Effector memory CD4-positive, alpha-beta T cell (primary cell): ENCODE measurements at places on chromosomes 5 and 9.

DNA sequence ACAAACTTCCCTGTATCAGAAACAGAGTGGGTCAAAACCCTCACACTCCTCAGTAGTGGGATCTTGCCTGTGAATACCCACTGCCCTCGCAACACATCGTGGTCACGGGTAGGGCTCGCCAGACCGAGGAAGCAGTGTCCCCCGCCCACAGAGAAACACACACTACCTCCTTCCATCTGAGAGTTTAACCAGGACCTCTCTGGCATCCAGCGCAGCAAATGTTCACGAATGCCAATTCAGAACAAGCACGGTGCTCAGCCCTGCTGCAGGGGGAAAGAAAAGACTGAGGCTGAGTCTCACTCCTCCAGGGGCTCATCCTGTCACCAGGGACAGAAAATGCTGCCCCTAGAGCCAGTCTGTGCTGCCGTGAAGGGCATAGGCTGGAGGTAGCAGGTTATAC is 42.5 kb upstream of the SYNPO start:
- DNase-seq: no peak

DNA sequence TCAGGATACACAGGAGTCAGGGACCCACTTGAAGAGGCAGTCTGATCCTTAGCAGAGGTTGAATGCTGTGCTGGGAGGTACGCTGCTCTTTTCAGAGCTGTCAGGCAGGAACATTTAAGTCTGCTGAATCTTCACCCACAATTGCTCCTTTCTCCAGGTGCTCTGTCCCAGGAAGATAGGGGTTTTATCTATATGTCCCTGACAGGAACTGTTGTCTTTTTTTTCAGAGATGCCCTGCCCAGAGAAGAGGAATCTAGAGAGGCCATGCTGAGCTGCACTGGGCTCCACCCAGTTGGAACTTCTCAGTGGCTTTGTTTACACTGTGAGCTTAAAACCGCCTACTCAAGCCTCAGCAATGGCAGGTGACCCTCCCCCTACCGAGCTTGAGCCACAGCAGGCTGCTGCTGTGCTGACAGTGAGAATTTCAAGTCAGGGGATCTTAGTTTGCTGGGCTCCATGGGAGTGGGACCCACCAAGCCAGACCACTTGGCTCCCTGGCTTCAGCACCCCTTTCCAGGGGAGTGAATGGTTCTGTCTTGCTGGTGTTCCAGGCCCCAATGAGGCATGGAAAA is 169.0 kb downstream of the FBXL17 start:
- no peak for DNase-seq

DNA sequence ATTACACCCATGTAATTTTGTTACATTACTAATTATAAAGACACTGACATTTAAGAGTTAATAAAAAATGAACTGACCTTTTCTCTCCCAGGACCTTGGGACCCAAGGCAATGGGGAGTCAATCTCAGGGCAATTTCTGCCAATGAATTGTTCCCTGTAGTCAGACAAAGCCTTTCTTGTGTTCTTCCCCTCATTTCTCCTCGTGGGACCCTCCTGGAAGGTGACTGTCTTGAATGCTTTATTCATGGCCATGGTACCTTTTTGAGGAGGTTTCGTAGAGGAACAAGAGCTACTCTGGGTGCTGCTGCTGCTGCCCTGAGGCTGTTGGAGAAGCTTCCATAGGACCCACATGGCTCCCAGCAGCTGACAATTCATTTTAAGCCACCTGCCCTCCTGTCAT is 190.3 kb downstream of the SNX18 start:
- DNase-seq: no peak

GRCh38 chr5:27158775-27159174 is 120.4 kb upstream of the CDH9 start:
- DNase-seq: no peak

DNA sequence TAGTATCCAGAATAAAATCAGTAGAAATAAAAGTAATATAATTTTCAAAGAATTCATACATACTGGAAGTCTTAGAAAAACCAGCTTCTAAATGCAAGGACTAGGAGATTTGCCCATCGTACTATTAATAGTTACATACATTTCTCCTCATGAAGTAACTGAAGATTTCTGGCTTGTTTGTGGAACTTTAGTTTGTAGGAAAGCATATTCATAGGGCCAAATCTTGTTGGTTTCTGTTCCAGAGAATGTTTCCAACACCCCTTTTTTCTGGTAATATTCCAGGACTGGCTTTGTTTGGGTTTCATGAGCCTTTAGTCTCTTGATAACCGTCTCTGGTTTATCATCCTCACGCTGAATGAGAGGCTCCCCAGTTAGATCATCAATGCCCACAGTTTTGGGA is 66.3 kb upstream of the TJP2 start:
- DNase-seq: no peak

GRCh38 chr5:24225051-24225450 is 419.7 kb downstream of the CDH10 start:
- DNase-seq: no peak

DNA sequence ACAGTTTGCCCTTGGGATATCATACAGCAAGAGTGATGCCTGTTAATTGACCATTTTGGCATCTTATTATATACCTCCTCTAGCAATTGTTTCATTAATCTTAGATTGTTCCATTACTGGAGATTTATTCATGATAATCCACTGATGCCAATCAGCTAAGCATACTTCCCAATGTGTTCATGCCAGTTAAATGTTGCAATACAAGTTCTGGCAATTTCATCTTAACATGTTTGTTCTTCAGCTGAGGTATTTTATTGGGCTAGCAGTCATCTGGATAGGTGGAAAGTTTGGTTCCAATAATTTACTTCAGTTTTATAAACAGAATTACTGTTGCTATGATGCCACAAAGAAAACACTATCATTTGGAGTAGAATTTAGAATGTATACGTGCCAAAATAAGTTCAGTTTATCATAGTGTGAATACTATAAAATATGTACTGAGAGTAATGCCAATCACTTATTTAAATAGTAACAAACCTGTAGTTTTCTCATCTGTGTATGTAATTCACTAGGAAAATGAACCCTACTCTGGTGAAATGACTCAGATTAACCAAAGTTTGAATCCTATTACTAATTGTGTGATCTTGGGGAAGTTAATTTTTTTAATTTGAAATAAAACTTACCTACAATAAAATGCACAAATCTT is 27.9 kb upstream of the IL31RA start:
- no peak for DNase-seq

- no peak for DNase-seq
These were observed 4.8 kb downstream of the GLIPR2 start for GRCh38 chr9:36141288-36141687.

DNA sequence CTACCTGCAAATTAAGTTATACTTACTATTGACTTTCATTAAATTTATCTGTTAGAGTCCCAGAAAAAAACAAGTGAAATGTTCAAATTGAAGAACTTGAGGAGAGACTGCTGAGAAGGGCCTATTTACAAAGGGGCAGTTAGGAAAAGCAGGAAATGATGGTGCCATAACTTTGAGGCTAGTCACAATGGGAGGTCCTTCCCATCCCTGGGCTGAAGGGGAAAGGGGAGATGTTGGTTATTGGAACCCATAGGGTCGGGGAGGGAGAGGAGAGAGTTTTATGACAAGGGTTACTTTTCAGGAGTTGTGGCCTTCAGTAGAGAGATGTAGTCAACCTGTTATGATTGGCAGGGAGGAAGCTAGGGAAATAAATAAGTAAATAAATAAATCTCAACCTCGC is 169.1 kb downstream of the DMRT2 start:
- DNase-seq: no peak

GRCh38 chr5:149792540-149793255 is 62.6 kb downstream of the PPARGC1B start:
- no peak for DNase-seq

- no peak for DNase-seq
These were observed 149.4 kb upstream of the TBCA start for GRCh38 chr5:77925503-77925902.

- DNase-seq: peak; percentile 4
These were observed 27.8 kb downstream of the TNFSF15 start for GRCh38 chr9:114777821-114778609.

GRCh38 chr9:4689021-4689420 is 9.7 kb downstream of the CDC37L1 start:
- DNase-seq: no peak

- no peak for DNase-seq
These were observed 261.5 kb downstream of the NSG2 start for GRCh38 chr5:174307031-174307408.

DNA sequence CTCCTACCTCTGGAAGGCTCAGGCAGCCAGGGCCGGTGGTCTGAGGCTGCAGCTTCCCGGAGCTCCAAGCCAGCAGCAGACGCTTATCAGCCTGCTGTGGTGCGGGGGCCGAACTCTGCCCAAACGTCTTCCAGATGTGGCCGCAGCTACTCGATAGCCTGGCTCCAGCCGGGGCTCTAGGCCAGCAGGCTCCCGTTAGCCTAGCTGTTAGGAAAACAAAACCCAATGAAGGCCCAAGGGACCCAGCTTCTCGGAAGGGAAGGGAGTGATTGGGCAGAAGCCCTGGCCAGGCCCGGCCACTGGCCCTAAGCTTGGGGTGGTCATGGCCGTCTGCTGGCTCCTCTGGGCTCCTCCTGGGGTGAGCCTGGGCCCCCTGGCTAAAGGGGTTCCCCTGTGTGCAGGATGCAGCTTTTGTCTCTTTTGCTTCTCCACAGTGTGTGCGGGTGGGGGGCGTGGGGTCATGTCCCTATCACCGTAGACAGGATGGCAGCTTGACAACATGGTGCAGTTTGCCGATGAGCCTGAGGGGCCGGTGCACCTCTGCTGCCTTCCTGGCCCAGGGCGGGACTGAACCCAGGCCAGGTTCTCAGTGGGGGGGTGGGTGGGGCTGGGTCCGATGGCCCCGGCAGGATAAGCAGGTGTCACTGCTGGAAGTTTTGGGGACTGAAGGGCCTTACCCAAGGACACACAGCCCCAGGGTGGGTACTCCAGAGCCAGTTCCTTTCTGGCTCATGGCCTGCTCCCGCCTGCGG is 18.7 kb downstream of the MYMK start:
- no peak for DNase-seq

GRCh38 chr9:128683340-128684064 is 5.5 kb upstream of the SET start:
- DNase-seq: peak; percentile 14

- DNase-seq: no peak
These were observed 3.4 kb downstream of the SQSTM1 start for GRCh38 chr5:179823937-179824744.

GRCh38 chr5:625516-625915 is 13.4 kb downstream of the CEP72 start:
- no peak for DNase-seq

DNA sequence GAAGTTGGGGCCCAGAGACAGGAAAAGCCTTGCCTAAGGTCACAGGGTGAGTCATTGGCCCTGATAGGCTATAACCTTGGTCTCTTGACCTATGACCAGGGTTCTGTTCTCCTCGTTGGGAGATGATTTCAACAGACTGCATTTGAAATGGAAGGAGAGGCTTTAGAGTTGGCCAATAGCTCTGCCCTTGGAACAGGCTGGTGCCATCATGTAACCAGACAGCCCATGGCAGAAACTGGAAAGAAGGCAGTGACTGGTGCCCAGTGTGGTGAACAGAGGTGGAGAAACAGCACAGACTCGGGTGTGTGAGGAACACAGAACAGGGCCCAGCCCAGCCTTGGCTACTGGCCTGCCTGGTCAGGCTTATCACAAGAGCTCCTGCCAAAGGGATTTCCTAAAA is 109.8 kb upstream of the SLC25A48 start:
- DNase-seq: no peak

DNA sequence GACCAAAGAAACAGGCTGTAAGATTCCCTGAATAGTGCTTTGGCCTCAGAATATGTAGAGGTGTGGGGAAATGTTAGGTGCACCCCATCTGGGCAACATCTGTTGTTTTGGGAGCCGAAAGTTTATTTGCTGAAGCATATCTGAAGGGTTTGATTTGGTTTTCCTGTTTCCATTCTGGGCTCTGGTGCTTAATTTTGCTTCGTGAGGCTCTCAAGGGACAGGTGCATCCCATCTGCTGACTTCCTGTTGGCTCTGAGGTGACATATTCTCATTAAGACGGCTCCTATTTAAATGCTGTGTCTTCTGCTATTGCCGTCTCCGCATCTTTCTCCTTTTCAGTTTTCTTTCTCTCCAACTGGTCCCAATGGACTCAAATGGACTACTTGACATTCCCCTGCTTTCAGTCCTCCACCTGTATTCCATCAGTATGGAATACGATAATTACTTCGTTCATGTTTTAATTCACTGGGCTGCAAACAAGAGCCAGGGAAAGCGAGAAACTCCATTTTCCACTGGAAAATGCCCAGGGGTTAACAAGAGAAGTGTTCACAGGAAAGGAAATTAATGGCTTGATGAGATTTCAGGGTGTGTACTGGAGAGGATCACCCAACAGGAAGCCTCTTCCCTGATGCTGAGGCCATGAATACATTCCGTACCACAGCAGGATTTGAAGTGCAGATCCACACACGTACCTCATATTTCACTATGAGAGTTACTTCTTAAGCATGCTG is 104.0 kb downstream of the MTX3 start:
- DNase-seq: no peak

- DNase-seq: no peak
These were observed 4.2 kb downstream of the CCNI2 start for GRCh38 chr5:132751444-132751843.

DNA sequence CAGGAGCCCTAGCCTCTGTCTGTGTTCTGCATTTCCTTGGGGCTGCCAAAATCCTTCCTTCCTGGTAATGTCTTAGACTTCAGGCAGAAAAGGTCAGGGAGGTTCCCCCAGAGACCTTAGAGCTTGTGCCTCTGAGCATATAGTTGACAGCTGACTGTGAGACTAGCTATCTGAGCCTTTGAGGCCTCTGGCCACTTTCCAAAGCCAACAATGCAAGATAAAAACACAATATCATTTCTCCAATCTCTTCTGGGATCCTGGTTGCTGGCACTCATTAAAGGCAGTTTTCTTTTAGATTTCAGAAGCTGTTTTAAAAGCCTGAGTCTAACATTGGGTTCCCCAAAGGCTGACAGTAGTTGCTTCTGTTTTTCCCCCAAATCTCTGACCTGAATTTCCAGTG is 13.2 kb upstream of the GLRA1 start:
- no peak for DNase-seq

DNA sequence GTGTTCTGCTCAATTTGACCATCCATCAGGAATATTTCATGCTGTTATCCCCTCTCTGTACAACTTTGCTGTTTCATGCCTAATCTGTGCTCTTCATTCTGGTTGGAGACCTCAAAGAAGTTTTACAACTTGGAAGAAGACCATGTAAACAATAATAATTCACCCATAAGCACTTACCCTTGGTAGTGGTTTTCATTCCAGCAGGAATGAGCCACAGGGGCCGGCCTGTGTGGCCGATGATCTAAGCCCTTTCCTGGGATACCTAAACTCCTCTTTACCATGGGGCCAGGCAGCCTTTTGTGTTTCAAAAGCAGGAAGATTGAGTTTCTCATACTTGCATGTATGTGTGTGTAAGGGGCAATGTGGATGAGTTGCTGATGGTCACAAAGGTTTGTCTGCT is 165.0 kb downstream of the FGF1 start:
- DNase-seq: no peak

GRCh38 chr5:92002721-92003274 is 619.7 kb upstream of the ARRDC3 start:
- DNase-seq: no peak

GRCh38 chr5:39702928-39703327 is 278.1 kb upstream of the DAB2 start:
- no peak for DNase-seq
